Epithelial cell of proximal tubule (primary cell): ENCODE measurements at places on chromosomes 7 and 10. TPM values are rescaled to one million over a fixed set of nuclear protein-coding genes. Genes with fewer than 3 reads are reported as not detected.

The INMT gene
- total RNA-seq = 0.81 TPM in 1 of 2 replicates, not detected in the other

The CFTR gene
- total RNA-seq = 0.29 and 0.98 TPM in 2 replicates

The LIPM gene
- total RNA-seq = not detected in 2 replicates

The SPDYE1 gene
- total RNA-seq = not detected in 2 replicates

The CALML5 gene
- 0.65 TPM in 1 of 2 replicates, not detected in the other for total RNA-seq

The C10orf143 gene
- total RNA-seq = 0.22 and 4.7 TPM in 2 replicates

The EN2 gene
- total RNA-seq = not detected in 2 replicates

The TMEM270 gene
- total RNA-seq = not detected in 2 replicates

The TRIL gene
- total RNA-seq = 0.06 and 0.80 TPM in 2 replicates

The MSMB gene
- total RNA-seq = not detected in 2 replicates

The PTPN20 gene
- 1.0 and 1.3 TPM in 2 replicates for total RNA-seq

The SNCG gene
- 3.1 and 30.0 TPM in 2 replicates for total RNA-seq

The SMKR1 gene
- total RNA-seq = 0.94 TPM in 1 of 2 replicates, not detected in the other

The NAT16 gene
- total RNA-seq = 0.12 TPM in 1 of 2 replicates, not detected in the other

The ZNF425 gene
- 0.69 and 0.87 TPM in 2 replicates for total RNA-seq

The HOXA6 gene
- 5.7 and 11.8 TPM in 2 replicates for total RNA-seq

The SPDYE2 gene
- not detected in 2 replicates for total RNA-seq

The NANOS1 gene
- 3.9 and 8.0 TPM in 2 replicates for total RNA-seq
